ENCODE measurements at places on chromosomes 4 and X. TPM values are rescaled to one million over a fixed set of nuclear protein-coding genes. Genes with fewer than 3 reads are reported as not detected.

GRCh38 chrX:93322110-93322509 is 351.3 kb downstream of the NAP1L3 start:
- DNase-seq = no peak

AR gene
- 25.2 TPM for total RNA-seq

SMR3B gene
- total RNA-seq = not detected

DNA sequence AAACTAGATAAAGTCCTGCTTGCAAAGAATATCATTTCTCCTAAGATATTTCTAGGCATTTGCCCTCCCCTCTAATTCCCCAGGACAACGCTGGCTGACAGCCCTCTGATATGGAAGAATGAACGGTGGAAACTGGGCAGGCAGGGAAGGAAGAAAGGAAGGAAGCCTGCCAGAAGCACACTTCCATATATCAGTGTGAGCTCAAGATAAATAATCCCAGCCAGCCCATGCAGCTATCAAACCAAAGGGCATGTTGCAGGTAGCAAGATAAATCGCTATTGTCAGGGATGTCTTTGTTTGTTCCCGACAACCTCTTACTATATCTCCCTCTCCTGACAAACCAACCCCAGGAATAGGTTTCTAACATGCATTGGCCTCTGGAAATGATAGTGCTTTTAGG is 412.8 kb downstream of the HNRNPD start:
- DNase-seq = no peak

DOK7 gene
- total RNA-seq = 35.5 TPM

RAB41 gene
- total RNA-seq = not detected

GRCh38 chrX:121160987-121161386 is 113.6 kb downstream of the GLUD2 start:
- DNase-seq = no peak

GRCh38 chr4:68724426-68724825 is 54.0 kb upstream of the UGT2B15 start:
- no peak for DNase-seq

DNA sequence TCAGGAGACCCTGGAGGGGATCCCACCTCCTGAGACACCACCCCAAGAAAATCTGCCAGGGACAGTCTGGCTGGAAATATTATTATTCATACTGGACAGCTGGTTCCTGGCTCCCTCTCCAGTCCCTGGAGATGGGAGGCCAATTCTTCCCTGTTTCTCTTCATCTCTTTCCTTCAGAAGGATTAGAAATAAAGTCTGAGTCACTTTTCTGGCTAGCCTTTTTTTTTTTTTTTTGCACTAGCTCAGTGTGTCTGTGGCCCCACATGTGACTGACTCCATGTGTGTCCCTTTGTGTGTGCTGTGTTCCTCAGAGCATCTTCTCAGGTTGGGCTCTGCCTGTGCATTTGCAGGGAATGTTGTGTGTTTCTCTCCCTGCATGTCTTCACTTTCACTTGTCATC is 1.8 kb upstream of the FRMPD3 start:
- no peak for DNase-seq

- DNase-seq = peak; percentile 46
Observed at GRCh38 chr4:44447563-44448504, 775 bp downstream of the KCTD8 start.

DSPP gene
- not detected for total RNA-seq

DNA sequence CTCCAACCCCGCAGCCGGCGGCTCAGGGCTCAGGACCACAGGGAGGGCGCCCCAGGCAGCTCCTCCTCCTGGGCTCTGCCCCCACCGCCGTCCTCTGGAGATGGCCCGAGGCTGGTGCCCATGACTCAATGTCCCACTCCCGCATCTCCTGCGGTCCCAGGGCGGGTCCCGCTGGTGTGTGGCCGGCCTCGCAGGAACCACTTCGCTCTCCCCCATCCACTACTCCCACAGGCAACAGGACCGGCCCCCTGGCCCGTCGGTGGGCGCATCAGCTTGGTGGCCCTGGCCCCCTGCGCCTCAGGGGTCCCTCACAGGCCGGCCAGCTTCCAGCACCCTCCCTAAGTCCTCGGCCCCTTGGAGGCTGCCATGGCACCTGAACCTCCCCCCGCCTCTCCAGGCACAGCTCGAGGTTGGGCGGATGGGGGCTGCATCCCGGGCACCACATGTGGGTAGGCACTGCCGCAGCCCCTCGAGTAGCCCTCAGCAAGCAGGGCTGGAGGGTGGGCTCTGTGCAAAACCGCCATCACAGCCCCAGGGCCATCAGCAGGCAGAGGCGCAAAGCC is 22.8 kb upstream of the SPON2 start:
- DNase-seq = no peak

GRCh38 chrX:26558719-26559386 is 342.9 kb downstream of the MAGEB5 start:
- DNase-seq = no peak

DNA sequence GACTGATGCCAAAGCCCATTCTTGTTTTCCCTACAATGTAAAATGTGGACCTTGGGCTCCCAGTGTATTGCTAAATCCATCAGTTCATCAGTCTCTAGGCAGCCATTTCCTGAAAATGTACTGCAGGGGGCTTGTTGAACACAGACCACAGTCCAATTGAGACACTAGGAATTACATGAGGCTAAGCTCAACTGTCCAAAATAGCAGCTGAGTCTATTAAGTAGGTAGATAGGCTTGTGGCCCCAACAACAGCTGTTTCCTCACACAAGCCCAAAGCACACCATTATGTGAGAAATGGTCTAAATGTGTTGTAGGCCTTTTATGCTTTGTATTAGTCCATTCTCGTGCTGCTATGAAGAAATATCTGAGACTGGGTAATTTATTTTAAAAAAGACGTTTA is 60.0 kb upstream of the PAK3 start:
- no peak for DNase-seq

DNA sequence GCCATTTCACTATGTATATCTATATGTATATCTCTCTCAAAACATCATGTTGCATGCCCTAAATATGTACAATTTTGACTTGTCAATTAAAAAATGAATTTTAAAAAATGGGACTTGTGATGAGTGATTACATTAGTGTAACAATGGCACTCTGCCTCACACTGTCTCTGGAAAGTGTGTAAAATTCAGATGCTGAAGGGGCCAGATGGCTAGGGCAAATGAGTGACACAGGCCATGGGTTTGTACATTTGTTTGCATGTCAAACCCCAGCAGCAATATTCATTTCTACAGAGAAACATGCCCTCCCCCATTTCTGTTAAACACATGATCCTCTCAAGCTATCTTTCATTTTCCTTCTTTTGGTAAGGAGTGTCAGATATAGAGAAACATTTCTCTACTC is 8.1 kb downstream of the SCARB2 start:
- no peak for DNase-seq

FHIP1A gene
- 20.2 TPM for total RNA-seq

CWH43 gene
- total RNA-seq = not detected

- no peak for DNase-seq
Observed at GRCh38 chr4:48032721-48033120, 16.1 kb downstream of the NIPAL1 start.

DNA sequence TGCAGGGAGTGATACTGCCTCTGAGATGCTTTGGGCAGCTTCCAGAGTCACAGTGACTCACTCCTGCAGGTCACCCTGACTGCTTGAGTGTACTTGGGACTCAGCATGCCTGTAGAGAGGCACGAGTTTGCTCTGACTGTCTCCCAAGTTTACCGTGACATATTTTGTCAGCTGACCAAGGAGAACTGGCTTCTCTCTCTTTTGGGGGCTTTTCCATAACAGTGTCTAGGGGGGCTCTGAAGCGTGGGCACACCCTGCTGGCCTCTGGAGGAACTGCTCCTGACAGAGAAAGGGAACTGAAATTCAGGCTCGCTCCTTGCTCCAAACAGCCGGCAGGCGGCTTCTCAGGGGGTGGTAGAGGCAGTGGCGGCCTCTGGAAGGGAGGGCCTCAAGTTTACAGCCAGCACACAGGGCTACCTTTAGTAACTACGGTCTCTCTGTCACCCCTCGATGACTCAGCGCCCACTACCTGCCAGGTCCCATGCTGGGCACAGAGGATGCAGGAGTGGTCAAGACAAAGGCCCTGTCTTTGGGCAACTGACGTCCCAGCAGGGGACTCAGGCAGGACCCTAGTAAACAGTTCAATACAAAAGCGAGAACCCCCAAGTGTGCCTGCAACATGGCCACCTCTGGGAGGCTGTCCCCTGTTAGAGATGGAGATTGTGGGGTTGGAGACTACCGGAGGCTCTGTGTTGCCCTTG is 17.8 kb downstream of the ZNF185 start:
- DNase-seq = no peak

DNA sequence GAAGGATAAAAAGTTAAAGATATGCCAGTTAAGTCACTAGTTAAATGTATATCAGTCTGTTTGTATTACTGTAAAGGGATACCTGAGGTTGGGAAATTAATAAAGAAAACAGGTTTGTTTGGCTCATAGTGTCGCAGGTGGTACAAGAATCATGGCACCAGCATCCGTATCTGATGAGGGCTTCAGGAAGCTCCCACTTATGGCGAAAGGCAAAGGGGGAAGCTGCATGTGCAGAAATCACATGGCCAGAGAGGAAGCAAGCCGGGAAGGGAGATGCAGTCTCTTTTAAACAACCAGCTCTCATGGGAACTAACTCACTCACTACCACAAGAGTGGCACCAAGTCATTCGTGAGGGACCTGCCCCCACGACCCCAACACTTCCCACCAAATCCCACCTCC is 91.9 kb upstream of the SH3RF1 start:
- no peak for DNase-seq

GRCh38 chr4:114400531-114400930 is 198.1 kb upstream of the UGT8 start:
- no peak for DNase-seq

Data from left ventricle myocardium superior (tissue), 1 donor.